ENCODE measurements at places on chromosomes 6 and 20.

DNA sequence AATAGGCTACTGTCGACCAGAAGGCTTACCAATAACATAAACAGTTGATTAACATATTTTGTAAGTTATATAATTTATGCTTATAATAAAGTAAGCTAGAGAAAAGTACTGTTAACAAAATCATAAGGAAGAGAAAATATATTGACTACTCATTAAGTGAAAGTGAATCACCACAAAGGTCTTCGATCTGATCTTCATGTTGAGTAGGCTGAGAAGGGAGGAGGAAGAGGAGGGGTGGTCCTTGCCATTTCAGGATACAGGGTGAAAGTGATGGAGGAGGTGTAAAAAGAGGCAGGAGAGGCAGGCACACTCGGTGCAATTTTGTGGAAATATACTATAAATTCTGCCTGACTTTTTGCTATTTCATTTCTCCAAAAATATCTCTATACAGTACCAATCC, 10.4 kb downstream of the FBXL4 start:
- DNase-seq, result no peak

DNA sequence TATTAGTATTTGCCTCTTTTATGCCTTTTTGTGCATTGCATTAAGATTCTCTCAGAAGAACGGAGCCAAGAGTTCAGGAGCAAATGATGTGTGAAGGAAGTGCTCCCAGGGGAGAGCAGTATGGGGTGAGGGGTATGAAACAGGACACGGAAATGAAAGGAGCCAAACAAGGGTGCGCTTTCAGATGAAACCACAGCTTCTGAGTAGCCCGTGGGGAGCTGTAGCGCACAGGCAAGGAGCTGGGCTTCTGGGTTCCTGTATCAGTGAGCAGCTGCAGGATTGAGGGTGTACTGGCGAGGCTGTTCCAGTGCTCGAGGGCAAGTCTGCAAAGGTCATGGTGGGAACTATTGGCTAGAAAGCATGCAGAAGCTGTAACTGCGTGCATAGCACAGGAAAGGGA, 25.4 kb downstream of the ANKEF1 start:
- DNase-seq, result no peak

DNA sequence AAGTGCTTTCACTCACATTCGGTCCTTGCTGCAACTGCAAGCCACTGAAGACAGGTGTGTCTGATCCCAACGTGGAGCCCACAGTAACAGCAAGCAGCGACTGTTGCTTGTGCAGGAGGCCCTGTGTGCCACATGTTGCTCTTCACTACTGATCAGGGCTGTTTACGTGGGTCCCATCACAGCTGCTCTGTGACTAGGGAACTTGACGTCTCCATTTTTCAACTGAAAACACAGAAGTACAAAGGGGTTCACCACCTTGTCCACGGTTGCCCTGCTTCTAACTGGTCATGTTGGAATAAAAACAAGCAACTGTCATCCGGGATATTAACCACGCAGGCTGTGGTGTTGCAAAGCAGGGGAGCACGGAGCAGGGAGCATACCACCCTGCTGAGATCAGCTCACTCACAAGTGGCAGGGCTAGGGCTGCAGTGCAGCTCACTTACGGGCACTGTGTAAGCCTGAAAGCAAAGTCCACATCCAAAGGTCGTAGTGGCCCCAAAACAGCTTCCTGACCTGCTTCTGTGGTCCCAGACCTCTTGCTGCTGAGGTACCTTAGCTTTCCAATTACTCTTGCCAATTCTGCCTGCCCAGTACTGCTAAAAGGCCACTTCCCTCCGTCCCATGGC, 105.8 kb upstream of the DUSP22 start:
- DNase-seq, result no peak

DNA sequence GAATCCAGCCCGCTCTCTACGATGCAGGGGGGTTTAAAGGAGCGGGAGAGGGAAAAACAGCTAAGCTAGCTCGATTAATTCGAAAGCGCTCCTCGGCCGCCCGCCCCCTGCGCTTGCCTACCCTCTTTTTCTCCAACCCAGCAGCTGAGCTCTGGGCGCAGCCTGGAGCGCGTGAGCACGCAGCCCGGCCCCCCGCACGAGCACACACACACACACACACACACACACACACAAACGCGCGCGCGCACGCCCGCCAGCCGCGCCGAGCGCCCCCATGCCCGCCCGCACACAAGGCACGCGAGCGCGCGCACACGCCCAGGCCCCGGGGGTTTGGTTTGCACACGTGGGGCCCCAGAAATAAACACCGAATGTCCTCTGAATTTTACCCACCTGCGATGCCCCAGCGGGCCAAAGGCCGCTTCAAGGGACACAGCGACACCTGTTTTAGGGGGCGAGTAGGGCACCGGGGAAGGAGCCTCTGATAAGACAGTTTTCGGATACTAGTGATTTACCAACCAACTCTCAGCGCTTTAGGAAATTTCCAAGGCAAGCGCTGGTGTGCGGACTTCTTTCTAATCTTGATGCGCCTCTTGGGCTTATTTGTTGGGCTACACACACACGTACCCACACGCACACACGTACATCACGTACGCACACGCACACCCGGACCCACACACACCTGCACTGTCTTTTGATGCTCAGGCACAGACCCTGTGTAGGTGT, 802 bp upstream of the NRN1 start:
- DNase-seq, result no peak

DNA sequence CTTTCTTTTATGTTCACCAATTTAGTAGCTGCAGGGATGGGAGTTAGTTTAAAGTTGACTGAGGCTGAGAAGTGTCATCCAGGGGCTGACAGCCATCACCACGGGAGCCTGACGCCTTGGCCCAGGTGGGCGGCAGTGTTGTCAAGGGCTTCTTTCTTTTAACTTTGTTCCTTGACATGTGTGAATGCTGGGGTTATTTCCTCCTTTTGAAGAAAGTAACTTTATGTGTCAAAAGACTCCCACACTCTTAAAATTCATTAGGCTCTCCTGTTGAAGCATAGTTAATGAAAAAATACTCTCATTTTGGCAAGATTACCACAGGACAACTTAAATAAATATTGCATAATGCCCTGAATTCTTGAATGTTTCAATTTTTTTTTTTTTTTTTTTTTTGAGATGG, 50.0 kb downstream of the SASH1 start:
- DNase-seq, result no peak

- no peak for DNase-seq
Measured at GRCh38 chr20:61760321-61760720, 305.4 kb downstream of the TAF4 start.

GRCh38 chr6:24214984-24215383, 89.0 kb downstream of the NRSN1 start:
- no peak for DNase-seq

DNA sequence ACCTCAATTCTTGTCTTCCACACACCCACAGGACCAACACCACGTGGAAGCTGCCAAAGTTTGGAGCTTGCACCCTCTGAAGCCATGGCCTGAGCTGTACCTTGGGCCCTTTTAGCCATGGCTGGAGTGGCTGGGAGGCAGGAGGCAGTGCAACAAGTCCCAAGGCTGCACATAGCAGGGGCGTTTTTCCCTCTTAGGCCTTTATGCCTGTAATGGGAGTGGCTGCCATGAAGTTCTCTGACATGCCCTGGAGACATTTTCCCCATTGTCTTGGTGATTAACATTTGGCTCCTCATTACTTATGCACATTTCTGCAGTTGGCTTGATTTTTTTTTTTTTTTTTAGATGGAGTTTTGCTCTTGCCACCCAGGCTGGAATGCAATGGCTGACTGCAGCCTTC, 44.4 kb upstream of the SLC22A3 start:
- DNase-seq, result no peak

- DNase-seq, result no peak
Measured at GRCh38 chr6:162900503-162900902, 172.7 kb downstream of the PACRG start.

- no peak for DNase-seq
Measured at GRCh38 chr6:6717953-6718352, 129.4 kb downstream of the LY86 start.

- no peak for DNase-seq
Measured at GRCh38 chr6:28711325-28711724, 185.6 kb downstream of the GPX5 start.

- DNase-seq, result no peak
Measured at GRCh38 chr6:10081075-10081474, 333.8 kb downstream of the TFAP2A start.

DNA sequence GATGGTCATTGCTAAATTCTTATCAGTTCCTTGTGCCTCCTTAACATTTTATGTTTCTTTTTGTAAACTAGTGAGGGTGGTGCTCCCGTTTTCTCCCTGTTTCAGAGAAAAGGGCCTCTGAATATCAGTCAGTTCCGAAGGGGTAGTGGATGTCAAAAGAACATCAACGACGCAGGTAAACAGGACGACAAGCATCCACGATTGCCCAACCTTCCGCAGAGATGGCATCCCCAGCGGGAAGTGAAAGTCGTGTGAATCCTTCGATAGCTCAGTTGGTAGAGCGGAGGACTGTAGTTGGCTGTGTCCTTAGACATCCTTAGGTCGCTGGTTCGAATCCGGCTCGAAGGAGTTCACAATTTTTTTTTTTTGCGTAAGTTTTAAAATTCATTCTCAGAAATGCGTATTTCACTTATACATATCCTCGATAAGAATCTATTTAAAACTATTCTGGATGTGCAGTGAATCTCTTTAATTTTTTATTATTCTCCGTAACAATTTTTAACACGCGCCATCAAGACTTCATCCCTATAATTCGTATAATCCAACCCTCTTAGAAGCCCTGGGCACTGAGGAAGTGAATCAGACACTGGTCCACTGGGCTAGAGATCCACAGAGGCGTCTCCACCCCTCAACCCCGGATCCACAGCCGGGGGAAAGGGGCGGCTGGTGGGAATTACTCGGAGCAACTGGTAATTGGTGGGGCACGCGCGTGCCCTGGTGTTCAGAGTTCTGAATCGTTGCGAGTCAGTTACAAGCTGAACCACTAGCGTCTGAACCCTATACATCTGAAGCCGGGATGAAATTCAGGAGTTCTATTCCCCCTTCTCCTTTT, 27.9 kb upstream of the ABT1 start:
- DNase-seq, result peak; percentile 99

- no peak for DNase-seq
Measured at GRCh38 chr20:63530788-63531160, 6.4 kb downstream of the PTK6 start.

DNA sequence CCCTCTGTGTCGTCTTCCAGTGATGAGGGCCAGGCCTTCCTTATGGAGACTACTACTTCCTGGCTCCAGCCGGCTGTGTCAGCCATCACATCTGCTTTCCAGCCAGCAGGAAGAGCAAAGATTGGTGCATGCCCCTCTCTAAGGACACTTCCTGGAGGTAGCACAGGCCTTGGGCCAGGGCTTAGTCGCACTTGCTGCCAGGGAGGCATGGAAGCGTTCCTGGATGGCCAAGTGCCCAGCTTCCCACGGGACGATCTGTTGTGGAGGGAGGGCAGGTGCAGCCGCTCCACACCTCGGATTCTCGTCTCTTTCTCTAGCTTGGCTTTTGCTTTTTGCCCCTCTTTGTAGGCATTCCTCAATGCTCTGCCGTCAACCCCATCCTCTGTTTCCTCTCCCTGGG, 11.9 kb downstream of the ERMARD start:
- DNase-seq, result no peak

GRCh38 chr6:17504005-17504404, 96.1 kb upstream of the FAM8A1 start:
- DNase-seq, result no peak

DNA sequence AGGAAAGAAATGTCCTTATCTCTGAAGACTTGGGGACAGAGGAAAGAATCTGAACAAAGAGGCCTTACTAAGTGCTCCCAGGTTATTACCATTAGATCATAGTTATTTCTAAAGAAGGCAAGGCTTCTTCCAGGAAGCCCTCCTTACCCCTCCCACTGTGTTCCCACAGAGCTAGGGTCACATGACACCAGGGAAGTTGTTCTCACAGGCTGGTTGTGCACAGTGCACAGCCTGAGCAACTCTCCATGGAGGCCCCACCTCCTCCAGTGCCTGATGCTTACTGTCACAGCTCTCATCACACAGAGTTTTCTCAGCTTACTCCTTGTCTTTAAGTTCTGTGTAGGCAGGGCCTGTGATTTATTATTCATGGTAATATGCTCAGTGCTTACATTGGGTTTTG, 68.9 kb upstream of the SCGN start:
- DNase-seq, result no peak

DNA sequence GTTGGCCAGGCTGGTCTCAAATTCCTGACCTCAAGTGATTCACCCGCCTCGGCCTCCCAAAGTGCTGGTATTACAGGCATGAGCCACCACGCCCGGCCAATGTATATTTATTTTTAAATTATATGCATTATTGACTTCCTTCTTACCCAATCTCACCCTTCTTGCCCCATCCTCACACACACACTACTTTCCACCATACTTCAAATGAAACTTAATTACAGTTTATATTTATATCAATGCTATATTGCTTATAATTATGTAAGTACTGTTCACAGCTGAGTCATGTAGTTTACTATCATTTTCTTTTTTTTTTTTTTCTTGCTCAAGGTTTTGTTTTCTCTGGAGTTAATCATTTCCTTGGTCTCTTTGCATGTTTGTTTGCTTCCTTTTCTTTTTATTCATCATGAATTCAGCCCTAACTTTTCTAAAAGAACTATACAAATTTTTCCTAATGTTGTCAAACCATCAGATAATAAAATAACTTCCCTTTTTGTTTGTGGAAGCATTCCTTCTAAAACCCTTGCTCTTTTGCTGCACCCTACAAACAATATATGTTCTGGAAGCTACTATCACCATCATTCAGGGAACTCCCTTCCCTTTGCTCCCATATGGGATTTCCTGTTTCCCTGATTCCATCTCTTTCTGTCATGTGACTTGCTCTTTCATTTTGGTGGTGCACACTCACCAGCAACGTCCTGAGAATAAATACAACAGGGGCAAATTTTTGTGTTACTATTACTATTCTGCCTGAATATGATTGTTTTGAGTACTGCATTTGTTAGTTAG, 201.7 kb upstream of the SASH1 start:
- no peak for DNase-seq

- DNase-seq, result no peak
Measured at GRCh38 chr6:7730784-7731227, 4.9 kb downstream of the BMP6 start.

GRCh38 chr6:154041001-154041400, 2.0 kb downstream of the OPRM1 start:
- no peak for DNase-seq

DNA sequence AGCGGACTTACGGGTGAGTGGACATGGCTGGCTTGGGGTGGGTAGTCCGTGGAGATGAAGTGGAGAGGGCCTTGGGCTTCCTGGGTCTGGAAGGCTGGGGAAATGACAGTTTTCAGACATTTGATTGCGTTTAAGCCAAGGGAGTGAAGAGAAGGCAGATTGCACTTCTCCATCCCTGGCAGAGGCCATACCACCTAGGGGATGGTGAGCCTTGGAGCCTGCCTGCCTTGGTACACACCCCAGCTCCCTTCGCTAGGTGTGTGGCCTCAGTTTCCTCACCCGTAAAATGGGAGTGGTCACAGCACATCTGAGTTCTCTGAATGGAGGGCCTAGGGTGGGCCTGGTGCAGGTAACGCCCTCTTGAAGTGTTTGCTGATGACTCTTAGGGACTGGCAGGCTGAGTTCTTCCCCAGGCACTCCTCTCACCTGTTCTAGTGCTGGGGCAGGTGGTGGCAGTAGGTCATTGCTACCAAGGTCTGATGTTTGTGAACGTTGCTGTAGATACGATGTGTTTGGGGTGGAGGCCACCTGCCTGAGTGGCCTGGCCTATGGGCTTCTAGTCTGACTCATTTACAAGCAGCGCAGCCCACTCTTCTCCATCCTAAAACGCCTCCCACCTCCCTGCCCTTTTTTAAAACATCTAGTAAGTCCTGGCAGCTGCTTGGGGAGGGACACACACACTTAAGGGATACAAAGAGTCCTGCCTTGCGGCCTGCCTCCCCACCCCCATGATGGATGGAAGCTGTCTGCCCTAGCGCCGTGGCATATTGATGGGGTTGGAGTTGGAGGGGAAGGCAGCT, 2.3 kb downstream of the RBM38 start:
- no peak for DNase-seq

Measured in stimulated activated CD4-positive, alpha-beta T cell treated with anti-CD3 and anti-CD28 coated beads, Interleukin-4, amount 100 ng/mL, for 4 hours (primary cell).